Naive thymus-derived CD4-positive, alpha-beta T cell (primary cell): ENCODE measurements at places on chromosomes 16 and 17. TPM values are rescaled to one million over a fixed set of nuclear protein-coding genes. Genes with fewer than 3 reads are reported as not detected.

DNA sequence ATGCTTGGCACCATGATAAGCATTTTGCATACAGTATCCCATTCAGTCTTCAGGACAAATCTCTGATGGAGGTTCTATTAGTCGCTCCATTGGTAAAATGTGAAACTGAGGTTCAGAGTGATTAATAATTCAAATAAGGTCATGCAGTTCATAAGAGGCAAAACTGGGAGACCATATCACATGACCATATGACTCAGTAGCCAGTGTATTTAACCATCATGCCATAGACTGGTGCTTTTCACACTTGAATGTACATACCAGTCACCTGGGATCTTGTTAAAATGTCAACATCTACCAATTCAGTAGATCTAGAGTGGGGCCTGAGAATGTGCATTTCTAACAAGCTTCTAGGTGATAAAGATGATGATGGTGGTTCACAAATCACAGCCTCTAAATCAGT, 4.3 kb downstream of the ACSM3 start:
- H3K4me1 ChIP-seq, result peaks cover 8% of the 10 kb centered on the region
- DNase-seq, result no peak
- no peak overlapping the region for H3K27ac ChIP-seq
- H3K27me3 ChIP-seq, result no peaks in the 10 kb centered on the region
- no peak overlapping the region for H3K4me3 ChIP-seq

- DNase-seq, result no peak
- H3K27me3 ChIP-seq, result no peaks in the 10 kb centered on the region
- no peaks in the 10 kb centered on the region for H3K4me1 ChIP-seq
Observed at GRCh38 chr16:50473356-50473945, 74.7 kb upstream of the NKD1 start.

The SLC5A11 gene
- total RNA-seq, result 0.80 TPM

DNA sequence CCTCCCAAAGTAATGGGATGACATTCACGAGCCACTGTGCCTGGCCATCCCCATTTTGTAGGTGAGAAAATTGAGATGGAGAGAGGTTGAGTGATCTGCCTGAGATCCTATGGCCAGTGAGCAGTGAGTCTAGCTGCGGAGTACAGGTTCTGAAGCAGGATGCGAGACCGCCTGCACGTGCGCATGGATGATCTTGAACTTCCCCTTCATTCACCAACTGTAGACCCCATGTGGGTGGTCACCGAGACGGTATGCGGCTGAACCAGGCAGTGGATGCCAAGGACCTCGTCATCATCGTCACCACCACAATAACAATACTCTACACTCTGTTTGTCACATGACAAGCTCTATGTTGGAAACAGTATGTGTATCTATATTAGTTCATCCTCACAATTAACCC, 6.2 kb upstream of the SPNS3 start:
- no peak for DNase-seq
- no peak overlapping the region for H3K27ac ChIP-seq
- no peaks in the 10 kb centered on the region for H3K36me3 ChIP-seq
- H3K27me3 ChIP-seq, result no peaks in the 10 kb centered on the region
- no peak overlapping the region for H3K4me3 ChIP-seq

The PRAC1 gene
- total RNA-seq, result not detected

GRCh38 chr16:50917950-50918703, 176.2 kb downstream of the CYLD start:
- no peak for DNase-seq
- H3K27me3 ChIP-seq, result no peaks in the 10 kb centered on the region
- H3K27ac ChIP-seq, result no peak overlapping the region
- H3K4me1 ChIP-seq, result no peaks in the 10 kb centered on the region

DNA sequence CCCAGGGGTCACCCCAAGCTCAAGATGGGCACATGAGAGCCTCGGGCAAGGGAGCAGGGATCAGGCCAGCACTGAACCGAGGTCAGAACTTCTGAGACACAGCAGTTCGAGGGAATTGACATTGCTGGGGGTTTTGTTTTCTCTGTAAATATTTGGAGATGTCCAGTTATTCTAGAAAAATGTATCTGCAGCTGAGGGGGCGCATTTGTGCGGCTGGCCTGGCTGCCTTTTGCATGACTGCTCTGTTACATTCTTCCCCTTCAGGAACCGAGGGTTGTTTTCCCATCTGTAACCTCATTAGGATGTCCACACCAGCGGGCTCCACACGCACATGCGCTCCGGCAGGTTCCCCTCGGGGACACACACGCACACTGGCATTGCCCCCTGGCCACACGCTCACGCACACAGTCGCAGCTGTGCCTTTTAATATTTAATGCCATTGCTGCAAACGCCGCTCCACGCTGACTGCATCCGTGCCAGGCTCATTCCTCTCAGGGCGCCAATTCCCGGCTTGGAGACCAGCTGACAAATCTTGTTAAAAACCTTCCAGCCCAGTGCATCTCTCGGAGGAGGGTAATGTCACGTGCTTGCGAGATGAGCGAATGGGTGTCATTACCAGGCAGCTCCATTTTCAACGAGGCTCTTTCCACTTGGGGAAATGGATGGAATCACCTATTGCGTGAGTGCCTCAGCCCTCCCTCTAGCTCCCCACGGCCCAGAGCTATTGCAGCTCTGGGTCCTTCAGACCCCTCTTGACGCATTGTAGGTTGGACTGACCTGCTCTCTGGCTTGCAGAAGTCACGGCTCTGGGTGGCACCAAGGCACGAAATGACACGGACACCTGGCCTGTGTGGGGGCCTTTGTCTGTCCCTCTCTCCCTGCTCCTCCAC, 13.1 kb downstream of the CCR7 start:
- no peak for DNase-seq
- peaks cover 52% of the 10 kb centered on the region for H3K4me1 ChIP-seq
- H3K36me3 ChIP-seq, result peaks cover 49% of the 10 kb centered on the region

- H3K27ac ChIP-seq, result no peak overlapping the region
- no peak for DNase-seq
Observed at GRCh38 chr16:84896847-84897246, 77.1 kb downstream of the CRISPLD2 start.

DNA sequence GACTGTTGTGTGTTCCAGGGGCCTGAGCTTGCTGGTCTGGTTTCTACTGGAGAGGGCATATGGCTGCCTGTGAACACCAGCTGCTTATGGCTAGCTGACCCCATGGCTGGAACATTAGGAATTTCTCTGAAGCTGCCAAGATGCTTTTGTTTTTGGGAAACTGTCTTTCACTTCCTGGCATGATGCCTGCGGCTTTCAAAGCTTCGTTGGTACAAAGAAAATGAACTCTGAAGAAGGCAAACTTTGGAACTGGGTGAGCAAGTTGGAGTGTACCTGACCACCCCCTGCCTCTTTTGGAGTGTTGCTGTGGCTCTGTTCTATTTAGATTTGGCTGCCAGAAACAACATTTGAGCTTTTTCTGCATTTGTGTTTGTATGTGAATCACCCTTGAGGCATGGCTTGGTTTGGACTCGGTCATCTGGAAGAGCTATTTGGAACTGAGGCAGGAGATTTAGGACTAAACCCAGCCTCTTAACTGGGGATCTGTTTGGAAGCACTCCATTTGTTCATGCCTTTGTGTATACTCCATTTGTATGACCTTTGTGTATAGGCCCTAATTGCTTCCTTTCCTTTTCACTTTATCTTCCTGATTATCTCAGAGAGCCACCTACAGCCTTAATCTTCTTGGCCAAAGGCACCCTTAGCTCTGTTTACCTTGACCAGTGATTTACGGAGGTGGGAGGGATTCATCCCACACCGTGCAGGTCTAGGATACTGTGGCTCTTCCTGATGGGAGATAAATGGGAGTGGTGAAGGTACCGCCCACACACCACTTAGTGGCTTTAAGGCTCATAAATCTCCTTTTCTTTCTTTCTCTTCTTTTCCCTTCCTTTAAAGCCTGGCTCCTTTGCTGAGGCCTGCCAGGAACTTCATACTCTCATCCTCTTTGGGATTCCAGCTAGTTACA, 7.3 kb upstream of the CPHXL start:
- no peak overlapping the region for H3K4me3 ChIP-seq
- H3K36me3 ChIP-seq, result no peaks in the 10 kb centered on the region
- no peak for DNase-seq
- no peaks in the 10 kb centered on the region for H3K4me1 ChIP-seq
- H3K27me3 ChIP-seq, result no peaks in the 10 kb centered on the region

DNA sequence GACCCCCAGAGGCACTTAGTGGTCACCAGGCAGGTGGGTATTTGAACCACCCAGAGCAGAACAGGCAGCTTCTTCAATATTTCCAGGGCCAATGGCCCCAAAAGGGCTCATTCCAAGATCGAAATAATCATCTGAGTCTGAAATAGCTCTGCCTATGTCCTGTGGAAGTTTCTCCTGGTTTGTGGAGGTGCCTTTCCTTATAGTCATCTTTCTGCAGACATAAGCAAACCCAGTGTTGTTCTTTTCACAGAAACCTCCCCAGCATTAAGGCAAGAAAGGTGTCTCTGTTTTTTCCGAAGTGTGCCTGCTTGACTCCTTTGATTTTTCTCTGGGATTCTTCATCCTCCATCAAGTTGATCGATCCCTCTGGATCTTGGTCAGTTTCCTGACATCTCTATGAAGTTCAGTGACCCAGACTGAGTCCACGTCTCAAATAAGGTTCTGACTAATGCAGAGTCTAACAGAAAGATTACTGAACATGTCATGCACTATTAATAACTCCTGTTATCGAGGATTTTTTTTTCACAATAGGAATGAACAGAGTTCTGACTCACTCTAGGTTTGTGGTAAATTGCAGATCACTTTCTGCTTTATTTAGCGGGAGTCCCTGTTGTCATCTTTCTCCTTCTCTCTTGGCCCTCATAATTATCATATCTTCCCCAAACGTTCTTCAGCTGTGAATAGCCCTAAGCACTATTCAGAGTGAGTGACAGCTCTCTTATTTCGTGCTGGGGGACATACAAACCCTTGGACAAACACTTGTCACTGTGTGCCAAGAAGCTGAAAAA, 1.5 kb downstream of the LRRC3C start:
- H3K27me3 ChIP-seq, result no peaks in the 10 kb centered on the region
- H3K4me1 ChIP-seq, result peaks cover 32% of the 10 kb centered on the region
- H3K27ac ChIP-seq, result no peak overlapping the region
- no peak for DNase-seq
- no peak overlapping the region for H3K4me3 ChIP-seq

DNA sequence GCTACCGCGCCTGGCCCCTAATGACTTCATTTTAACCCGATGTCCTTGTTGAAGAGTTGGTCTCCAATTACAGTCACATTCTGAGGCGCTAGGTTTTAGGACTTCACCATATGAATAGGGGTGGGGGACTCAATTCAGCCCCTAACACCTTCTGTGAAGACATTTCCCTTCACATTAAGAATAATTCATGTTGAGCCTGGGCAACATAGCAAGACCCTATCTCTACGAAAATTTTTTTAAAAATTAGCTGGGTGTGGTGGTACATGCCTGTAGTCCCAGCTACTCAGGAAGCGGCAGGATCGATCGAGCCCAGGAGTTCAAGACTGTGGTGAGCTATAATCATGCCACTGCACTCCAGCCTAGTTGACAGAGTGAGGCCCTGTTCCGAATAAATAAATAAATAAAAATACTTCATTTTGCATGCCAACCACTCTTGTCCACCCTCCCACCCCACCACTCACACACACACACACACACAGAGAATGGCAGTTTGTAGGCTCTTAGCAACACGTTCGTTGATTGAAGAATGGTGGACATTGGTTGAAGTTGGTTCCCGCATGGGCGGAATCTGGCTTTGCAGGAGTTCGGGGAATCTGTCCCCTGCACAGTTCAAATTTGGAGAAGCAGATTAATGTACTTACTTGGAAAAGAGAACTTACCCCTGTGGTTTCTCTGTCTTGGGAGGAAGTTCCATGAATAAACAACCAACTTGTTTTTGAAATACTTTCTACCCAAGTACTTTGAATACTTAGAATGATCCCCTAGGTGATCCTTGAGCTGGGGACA, 27.8 kb upstream of the TVP23A start:
- no peak overlapping the region for H3K27ac ChIP-seq
- DNase-seq, result no peak
- H3K4me1 ChIP-seq, result no peaks in the 10 kb centered on the region

The TMEM208 gene
- total RNA-seq, result 32.7 TPM
